ENCODE measurements at places on chromosomes 6 and 20.

GRCh38 chr6:90305800-90306448 is 9.3 kb upstream of the BACH2 start:
- no peak for DNase-seq

GRCh38 chr6:165913676-165914570 is 250.9 kb upstream of the PDE10A start:
- no peak for DNase-seq

GRCh38 chr6:170212956-170213636 is 77.8 kb downstream of the DLL1 start:
- peak; percentile 21 for DNase-seq

GRCh38 chr6:82364087-82365015 is 734 bp downstream of the TPBG start:
- peak; percentile 36 for DNase-seq

- no peak for DNase-seq
These were observed 62.8 kb upstream of the FOXO3 start for GRCh38 chr6:108497883-108498282.

DNA sequence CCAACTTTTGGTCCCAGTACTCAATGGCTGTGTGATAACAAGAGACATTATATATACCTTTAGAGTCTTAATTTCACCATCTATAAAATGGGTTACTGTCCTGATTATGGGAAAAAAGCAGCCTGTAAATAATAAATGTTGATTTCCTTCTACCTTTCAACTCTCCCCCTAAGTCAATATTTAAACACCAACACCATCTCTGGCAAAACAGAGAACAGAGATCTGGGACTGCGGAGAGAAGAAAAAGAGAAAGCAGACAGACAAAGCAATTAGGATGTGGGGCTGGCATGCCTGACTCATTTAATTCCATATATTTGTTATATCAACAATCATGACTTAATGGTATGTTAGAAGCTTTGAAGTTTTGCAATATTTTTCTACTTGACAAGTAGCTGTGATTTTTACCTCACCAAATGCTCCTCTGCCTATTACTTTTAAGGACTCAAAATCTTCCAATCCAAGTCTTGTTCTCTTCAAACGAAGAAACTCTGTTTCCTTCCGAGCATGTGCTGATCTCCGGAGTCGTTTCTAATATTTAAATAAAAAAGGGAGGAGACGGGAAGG is 23.3 kb downstream of the STK38 start:
- DNase-seq: no peak

GRCh38 chr6:132971676-132972075 is 157.3 kb downstream of the RPS12 start:
- DNase-seq: no peak

DNA sequence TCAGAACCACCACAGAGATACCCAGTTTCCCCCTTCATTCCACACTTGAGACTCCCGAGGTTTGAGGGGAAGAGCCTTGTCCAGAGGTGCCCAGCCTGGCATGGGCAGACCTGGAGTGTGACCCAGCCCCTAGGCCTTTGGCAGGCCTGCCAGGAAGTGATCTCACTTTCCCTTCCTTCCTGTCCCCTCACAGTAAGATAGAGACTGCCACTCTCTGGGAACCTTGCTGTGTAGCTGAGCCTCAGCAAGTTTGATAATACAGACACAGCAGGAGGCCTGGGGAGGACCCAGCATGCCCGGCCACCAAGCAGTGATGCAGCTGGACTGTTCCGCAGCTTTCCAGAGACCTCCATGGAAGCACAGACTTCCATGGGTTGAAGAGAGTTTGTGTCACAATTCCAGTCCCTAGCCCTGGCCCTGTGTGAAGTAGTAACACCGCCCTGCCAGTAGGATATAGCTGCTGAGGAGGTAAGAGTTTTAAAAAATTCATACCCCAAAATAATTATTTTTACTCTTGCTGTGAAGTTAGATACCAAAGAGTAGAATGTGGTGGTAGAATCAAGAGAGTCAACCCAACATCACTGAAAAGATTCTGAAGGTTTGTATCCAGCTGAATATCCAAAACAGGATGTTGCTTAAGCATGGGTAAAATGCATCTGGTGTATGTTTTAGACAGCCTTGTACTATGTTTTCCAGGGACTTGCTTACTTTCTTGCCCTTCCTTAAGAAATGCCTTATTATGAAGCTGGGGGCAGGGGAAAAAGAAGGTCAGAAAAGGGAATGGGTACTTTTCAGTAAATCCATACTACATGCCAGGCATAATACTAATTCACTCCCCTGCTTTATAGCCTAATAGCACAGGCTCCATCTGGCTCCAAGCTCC is 16.3 kb downstream of the PKIG start:
- DNase-seq: no peak

- no peak for DNase-seq
These were observed 191.6 kb downstream of the ADAT2 start for GRCh38 chr6:143258945-143259344.

All from mesothelial cell of epicardium (in vitro differentiated cells).